ENCODE measurements at places on chromosomes 5 and 9. TPM values are rescaled to one million over a fixed set of nuclear protein-coding genes. Genes with fewer than 3 reads are reported as not detected.

- no peak for DNase-seq
These were observed 29.3 kb upstream of the CRB2 start for GRCh38 chr9:123326662-123327093.

- no peak for DNase-seq
These were observed 10.6 kb upstream of the HMHB1 start for GRCh38 chr5:143801252-143801939.

GRCh38 chr5:61182449-61182848 lies 20.2 kb upstream of the SMIM15 start:
- no peak for DNase-seq

GRCh38 chr9:98975838-98976237 lies 32.1 kb downstream of the COL15A1 start:
- no peak for DNase-seq

FPGS gene
- polyA plus RNA-seq = 61.0 TPM
